ENCODE measurements at places on chromosomes 5 and 9.
A peak's percentile ranks its signal among the peaks of the same experiment; 100 is the strongest.

DNA sequence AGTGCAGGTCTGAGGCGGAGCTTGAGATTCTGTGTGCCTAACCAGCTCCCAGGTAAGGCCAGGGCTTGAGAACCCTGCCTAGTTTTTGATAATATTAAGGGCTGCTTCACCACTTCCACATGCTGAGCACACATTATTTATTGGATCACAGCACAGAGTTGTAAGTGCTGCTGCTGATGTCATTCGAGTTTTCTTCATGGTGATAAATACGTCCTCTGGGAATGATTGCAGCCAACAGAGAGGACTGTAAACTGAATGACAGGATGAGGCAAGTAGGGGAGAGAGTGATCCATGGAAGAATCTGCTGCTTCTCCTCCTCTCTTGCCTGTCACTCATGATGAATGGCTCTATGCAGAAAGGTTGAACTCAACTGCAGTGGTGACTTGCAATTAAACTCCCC lies 77.9 kb upstream of the VPS13A start:
- no peak for DNase-seq

GRCh38 chr9:36237230-36237629 lies 21.0 kb downstream of the GNE start:
- DNase-seq = no peak

GRCh38 chr9:125430161-125431011 lies 168.8 kb downstream of the GAPVD1 start:
- no peak for DNase-seq

DNA sequence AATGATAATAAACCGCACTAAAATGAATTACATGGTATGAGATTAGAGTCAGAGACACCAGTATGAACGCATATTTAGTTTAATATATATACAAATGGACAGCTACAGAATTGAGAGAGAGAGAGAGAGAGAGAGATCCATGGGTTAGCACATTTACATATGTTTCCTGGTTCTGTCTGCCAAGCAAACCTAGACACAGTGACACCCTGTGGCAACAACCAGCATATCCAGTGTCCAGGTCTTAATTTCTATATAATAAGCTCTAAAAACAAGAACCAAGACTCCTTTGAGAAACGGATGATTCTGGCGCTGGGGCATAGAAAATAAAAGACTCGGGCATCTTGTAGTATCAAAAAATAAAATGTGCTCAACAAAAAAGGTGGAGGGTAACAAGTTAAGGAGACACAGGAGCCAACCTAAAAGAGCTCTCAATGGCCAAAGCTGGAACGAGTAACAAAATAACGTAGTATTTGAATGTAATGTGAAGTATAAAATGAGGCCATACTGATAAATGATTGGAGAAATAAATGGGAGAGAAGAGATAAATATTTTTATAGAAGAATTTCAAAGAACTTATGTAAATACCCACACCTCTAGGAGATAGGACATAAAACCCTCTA lies 84.5 kb downstream of the RFX3 start:
- DNase-seq = peak; percentile 55

- no peak for DNase-seq
Measured at GRCh38 chr5:10567121-10567591, 3.3 kb downstream of the ANKRD33B start.

GRCh38 chr5:86546044-86546443 lies 71.7 kb upstream of the COX7C start:
- no peak for DNase-seq

DNA sequence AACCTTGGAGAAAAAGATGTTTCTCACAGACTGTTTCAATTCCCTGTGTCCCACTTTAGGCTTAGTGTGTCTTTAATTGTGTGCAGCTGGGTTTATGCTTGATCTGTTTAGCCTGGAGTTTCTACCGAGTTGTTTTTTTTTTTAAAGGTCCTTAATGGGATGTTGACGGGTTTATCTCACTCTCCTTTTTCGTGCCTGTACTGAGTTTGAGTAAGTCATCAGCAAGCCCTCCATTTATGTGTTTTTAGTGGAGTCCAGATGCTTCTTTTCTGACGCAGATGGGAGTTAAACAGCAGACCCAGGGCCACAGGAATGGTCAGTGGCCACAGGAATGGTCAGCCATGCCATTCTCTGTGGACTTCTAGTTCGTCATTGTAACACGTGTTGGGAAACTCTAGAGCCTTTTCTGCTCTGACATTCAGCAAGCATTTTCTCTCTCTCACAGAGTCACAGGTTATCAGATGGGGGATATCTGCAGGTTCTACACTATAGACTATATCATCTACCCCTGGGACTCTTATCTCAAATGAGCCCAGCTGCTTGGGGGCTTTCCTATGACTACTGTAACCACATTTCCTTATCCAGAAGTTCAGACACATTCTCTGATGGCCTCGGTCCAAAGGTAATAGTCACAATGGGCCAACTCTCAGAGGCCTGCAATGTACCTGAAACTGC lies 190.5 kb downstream of the TTLL11 start:
- DNase-seq = peak; percentile 84

- no peak for DNase-seq
Measured at GRCh38 chr9:125659954-125660353, 47.1 kb downstream of the MAPKAP1 start.

DNA sequence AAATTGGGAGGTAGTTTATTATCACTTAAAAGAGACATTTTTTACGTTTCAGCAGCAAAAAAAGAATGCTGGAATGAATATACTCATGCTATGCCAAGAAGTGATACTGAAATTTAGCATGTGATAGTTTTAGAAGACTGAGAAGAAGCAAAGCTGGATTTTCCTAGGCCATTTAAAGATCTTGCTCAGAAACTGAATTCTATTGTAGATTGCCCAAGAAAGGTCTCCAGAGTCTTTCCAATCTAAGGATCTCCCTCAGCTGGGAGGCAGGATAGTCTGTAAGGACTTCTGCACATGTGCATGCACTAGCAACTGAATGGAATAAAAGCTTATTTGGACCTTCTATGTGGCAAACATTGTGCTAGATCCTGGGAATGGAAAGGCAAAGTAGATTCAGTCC lies 334.5 kb downstream of the DTWD2 start:
- no peak for DNase-seq

- DNase-seq = no peak
Measured at GRCh38 chr5:140671472-140672125, 1.8 kb downstream of the DND1 start.

- DNase-seq = no peak
Measured at GRCh38 chr5:157735991-157736390, 4.8 kb downstream of the THG1L start.

DNA sequence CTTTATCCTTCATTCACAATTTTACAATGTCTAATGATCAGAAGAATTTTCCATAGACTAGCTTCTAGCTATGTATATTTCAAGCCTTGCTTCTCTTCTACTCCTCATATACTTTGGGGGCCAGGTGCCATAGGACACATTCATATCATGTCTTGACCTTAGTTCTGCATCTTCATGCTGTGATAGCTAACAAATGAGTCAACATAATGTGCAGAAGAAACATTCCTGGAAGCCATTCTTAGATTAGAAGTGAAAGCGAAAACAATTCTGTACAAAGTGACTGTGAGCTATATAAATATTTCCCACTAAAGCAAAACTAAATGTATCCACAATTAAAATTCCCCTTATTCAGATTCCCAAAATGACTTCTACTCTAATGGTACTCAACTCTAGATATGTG lies 320.2 kb upstream of the NREP start:
- DNase-seq = peak; percentile 0

DNA sequence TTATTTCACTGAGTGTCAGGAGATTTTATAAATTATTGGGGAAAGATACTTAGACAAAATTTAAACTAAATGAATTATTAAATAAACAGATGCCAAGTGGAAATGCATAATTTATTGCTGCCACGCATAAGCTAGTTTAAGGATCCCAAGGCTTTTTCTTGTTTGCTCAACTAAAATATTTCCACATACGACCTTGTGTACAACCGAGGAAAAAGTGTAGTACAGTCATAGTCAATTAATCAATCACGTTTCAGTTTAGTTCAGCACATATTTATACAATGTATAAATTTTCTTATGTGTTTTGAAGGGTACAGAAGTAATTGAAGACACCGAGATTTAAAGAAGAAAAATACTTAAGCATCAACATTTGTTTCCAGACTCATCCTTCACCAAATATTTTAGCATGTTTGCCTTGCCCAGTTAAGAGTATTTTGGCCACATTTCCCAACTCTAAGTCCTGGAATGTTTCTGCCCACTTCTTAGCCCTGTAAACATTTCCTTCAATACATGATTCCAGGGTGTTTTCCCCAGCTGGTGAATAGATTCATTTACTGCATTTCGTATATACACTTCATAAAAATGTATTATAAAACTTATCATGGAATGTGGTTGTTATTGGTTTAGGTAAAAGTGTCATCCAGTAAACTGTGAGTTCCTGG lies 652.9 kb downstream of the ELAVL2 start:
- DNase-seq = no peak

GRCh38 chr9:88726803-88727202 lies 191.8 kb downstream of the NXNL2 start:
- no peak for DNase-seq

- DNase-seq = no peak
Measured at GRCh38 chr9:111832449-111832848, 37.7 kb upstream of the SHOC1 start.

GRCh38 chr5:109844695-109845094 lies 155.0 kb downstream of the MAN2A1 start:
- no peak for DNase-seq

DNA sequence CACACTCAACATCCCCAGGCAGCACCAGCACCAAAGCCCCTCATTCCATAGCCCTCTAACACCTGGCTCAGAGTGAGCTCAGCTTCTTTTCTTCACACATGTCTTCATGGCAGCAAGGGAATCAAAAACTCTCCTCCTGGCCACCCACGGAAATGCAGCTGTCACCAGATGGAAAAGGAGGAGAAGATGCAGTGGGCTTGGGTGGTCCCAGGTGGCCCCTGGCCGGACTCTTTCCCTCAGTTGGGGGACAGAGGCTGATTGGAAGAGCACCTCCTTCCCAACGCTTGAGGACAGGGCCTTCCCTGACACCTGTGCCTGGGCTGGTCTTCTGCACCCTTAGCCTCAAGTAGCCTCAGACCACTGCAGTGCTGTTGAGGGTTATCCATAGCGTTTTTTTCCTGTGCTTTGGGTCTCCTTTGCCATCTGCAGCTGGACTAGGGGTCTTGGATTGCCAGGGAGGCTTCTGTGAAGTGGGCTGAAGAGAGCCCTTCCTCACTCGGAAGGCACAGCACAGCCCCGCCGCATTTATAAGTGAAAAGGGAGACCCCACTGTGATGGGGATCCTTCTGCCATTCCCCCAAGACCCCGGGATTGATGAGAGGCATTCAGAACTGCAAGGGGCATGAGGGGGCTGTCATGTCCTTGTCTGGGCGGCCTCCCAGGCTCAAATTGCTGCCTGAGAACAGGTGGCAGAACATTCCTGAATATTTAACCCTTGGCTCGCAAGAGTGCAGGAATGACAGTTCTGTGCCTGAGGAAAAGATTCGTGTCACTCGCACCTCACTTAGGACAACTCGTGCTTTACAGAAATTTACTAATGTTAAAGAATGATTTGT lies 200.0 kb downstream of the AUH start:
- no peak for DNase-seq

DNA sequence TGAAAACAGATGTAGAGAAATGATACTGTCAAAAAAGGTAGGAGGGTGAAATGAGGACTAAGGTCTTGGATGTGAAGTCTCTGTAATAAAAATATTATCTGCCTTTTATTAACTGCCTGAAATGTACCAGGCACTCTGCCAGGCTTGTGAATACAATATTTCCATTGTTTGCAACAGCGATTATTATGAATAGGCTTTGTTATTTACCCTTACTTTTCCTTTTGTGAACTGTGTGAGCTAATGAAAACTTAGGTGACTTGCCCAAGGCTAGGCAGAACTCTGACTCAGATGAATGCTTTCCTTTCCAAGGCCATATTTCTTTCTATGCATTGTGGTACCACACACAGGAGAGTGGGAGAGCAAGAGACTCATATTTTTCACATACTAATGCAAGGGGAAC lies 204.1 kb downstream of the CDH12 start:
- DNase-seq = no peak

DNA sequence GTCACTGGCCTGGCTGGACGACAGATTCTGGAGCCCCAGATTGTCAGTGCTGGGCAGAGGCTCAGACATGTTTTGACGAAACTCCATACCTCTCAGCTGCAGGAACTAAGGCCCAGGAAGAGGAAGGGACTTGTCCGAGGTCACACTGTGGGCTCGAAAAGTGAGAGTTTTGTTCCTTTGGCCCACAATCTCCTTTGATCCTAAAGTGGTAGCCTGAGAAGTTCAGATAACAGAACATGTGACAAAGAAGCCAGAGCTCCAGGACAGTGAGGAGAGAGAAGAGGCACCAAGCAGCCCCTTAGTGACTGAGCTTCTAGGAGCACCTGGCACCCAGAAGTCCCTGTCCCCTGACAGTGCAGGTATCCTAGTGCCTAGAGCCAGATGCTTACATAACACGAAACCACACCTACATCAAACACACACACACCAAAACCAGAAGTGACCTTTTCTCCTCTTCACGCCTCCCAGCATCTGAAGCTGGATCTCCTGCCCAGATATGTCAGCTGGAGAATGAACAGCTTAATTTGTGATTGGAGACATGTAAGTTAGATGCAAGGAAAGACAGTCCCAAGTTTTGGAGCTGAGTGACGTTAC lies 88.9 kb downstream of the ADRB2 start:
- no peak for DNase-seq

GRCh38 chr9:135340143-135340655 lies 139.4 kb upstream of the PPP1R26 start:
- DNase-seq = no peak

DNA sequence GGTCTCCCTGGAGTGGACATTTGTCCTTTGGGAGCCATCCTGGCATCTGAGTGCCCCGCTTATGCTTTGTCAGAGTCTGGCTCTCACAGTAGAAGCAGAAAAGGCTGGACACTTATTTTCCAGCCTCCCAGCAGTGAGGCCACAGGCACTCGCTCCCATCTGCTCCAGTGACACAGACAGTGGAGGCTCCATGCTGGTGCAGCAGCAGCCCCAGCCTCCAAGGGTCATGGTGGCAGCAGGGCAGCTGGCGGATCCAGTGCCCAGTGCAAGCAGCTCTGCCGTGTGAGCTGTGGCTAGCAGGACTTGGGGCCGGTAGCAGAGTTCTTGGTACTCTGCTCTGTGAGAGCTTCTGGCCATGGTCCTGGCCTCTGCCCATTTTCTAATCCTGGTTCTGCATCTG lies 157.3 kb upstream of the ALDH1B1 start:
- DNase-seq = no peak

DNA sequence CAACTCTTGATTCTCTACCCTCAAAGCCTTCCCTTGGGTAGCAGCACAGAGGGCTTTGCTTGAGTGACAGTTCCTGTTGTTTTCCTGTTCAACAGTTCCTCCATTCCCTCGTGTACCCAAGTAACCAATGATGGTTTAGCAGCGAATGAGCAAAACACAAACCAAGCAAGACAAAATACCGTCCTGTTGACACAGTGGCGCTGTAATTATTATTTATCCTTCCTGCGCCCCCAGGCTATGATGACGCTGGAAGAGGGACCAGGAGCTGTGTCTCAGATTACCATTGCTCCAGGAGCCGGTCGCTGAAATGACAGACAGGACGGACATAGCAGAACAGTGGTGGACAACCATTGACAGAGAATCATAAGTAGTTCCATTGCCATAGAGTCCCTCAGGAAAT lies 154.8 kb downstream of the GADD45G start:
- DNase-seq = no peak

Measured in astrocyte of the cerebellum (primary cell).